ENCODE measurements at places on chromosomes 12 and 14.
A peak's percentile ranks its signal among the peaks of the same experiment; 100 is the strongest.

DNA sequence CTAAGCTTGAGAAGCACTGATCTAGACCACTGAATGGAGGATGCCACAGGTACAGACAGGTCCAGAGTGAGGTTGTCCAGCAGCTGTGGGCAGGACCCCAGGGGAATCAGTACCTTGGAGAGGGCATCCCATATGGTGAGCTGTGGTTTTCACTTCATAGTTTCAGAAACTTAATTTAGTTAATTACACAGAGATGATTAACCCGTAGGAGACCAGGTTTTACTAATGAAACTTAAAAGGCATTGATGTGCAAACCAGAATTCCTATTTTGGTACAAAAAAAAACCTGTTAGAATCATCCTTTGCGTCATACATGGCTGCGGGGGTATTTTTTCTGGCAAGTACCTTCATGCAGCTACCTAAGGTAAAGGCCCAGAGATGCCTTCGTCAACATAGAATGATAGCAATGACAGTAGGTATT is 159.3 kb downstream of the DACT1 start:
- DNase-seq: peak; percentile 28

DNA sequence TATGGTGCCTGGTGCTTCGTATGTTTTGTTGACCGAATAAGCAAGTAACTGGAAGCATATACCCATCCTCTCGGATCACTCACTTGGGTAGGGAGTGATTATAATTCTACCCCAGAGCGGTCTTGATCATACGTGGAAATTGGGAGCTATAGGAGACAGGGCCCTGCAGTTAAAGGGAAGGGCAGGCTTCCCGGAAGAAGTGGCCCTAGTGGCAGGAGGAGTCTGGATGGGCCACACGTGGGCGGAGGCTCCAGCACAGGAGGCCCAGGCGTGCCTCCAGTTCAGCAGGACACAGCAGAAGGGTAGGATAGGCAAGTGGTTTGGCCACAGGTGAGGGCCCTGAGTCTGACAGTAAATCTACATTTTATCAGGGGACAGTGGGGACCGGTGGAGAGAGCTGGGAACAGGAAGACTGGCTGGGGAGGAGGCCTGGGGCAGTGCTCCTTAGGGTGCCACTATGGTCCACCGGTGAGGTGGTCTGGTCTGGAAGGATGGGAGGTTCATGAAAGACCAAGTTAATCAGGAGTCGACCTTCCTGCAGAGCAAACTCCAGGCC is 23.5 kb upstream of the YY1 start:
- no peak for DNase-seq

DNA sequence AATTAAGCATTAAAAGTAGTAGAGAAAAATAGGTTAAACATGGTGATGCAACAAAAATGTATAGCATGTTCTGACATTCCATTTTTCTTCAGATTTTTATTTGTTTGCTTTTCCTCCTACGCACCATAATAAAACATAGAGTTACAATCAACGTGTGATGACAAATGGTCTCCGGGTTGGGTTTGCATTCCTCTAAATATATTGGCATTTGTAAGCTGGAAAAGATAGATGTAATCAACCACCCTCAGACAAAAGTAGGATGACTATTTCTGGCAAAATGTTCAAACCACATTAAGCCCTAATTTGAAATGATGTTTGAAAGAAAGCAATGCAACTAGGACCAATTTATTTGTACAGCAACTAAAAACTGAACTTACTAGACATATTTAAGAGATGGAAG is 58.4 kb downstream of the SLC25A21 start:
- no peak for DNase-seq

GRCh38 chr14:103879570-103880347 is 32.4 kb upstream of the PPP1R13B start:
- no peak for DNase-seq

GRCh38 chr14:51744372-51745130 is 92.8 kb downstream of the FRMD6 start:
- no peak for DNase-seq

DNA sequence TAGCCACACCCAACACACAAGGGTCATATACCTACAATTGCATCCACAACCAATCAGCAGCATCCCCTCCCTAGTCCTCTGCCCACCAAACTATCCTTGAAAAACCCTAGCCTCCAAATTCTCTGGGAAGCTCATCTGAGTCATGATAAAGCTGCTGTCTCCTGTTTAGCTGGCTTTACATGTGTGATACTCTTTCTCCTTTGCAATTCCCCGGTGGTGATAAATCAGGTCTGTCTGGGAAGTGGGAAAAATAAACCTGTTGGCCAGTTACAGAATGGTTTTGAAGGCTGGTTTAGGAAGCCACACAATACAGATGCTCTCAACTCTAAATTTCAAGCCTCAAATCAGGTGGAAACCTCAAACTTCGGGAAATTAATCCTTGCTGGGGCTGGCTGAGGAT is 41.9 kb downstream of the TMEM132D start:
- no peak for DNase-seq

DNA sequence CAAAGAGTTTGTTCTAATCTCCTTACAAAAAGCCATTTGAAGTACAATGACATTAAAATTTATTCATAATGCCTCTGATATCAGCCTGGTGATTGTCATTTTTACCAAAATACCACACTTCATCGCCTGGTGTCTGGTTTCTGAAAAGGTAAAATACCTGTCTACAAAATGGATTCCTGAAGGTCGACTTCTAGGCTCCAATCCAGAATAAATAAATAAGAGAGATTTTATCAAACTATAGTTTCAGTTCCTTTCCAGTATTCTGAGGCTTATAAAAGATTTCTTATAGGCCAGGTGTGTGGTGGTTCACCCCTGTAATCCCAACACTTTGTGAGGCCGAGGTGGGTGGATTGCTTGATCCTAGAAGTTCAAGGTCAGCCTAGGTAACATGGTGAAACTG is 340.7 kb downstream of the SLC16A7 start:
- DNase-seq: no peak

GRCh38 chr14:38042322-38042721 is 165.4 kb upstream of the SSTR1 start:
- no peak for DNase-seq

DNA sequence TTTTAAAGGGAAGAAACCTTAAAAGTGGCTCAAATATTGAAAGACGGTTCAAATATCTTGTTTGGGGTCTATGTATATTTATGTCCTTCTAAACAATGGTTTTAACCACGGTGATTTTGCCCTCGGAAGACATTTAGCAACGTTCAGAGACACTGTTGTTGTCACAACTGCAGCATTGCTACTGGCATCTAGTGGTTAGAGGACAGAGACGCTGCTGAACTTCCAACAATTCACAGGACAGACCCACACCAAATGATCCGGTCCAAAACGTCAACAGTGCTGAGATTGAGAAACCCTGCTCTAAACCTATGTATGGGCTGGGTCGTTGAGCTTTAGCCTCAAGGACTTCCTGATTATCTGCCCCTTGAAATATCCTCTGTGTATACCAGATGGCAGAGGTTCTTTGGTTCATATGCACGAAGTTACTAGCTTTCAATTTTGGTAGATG is 1.7 kb downstream of the ANGEL1 start:
- DNase-seq: peak; percentile 31

GRCh38 chr14:92264195-92264594 is 58.8 kb upstream of the SLC24A4 start:
- no peak for DNase-seq

GRCh38 chr12:124130691-124131591 is 157.9 kb downstream of the ZNF664 start:
- no peak for DNase-seq

DNA sequence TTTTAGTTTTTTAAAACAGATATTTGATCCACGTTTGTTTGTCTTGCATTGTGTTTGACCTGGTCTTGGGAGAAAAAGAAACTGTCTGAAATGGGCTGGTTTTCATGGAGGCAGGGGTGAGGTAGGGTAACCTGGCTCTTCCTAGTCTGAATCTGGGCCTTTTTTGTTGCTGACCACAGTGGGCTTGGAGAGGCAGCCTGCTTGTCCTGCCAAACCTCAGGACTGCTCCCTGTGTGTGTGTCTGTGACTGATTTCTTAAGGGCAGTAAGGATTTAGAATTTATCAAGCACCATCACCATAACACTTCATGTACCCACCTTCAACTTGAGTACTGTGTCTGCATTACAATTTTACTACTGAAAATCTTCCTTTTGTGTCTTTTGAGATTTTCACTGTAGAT is 28.5 kb downstream of the DAAM1 start:
- DNase-seq: no peak

DNA sequence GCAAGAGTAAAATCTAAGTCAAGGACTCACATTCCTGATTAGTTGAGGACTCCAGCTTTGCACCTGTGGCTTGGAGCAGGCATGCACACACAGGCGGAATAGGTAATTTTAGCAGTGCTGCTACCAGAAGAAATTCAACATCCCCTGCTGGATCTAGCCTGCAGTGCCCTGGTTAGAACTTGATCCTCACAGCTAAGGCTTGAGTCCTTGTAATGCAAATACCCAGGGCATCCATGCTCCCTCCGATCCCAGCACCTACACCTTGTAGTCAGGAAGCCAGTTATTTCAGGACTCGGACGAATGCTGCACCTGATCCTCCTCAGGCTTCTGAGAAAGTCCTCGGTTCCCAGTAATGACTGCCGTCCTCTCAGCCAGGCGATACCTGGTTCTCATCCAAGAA is 309.0 kb upstream of the AMIGO2 start:
- DNase-seq: no peak

DNA sequence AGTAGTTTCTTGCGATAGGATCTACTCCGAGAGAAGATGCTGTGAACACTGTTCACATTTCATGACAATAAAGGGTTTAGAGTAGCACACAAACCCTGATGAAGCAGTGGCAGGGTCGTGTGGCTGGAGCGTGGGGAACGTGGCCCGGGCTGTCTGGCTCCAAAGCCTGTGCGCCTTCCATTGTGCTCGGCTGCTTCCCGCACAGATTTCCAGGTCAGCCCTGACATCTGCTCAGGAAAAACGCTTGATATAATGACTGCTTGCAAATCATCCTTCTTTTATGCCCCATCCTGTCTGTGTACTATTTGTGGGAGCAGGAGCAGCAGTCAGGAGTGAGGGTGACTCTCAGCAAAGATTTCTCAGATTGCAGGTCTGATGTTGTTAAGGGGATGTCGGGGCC is 78.6 kb downstream of the EML1 start:
- DNase-seq: peak; percentile 55

DNA sequence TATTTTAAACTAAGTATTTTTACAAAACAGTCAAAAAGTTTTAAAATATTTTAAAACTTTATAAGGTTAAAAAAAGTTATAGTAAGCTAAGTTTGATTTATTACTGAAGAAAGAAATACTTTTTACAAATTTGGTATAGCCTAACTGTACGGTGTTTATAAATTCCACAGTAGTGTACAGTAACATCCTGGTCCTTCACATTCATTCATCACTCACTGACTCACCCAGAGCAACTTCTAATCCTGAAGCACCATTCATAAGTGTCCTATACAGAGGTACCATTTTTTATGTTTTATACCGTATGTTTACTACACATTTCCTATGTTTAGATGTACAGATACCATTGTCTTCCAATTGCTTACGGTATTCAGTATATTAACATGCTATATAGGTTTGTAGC is 170.0 kb downstream of the KLHL28 start:
- no peak for DNase-seq

GRCh38 chr12:108360487-108360886 is 21.4 kb upstream of the CMKLR1 start:
- no peak for DNase-seq

GRCh38 chr12:87015352-87015751 is 759.2 kb upstream of the MGAT4C start:
- no peak for DNase-seq

- no peak for DNase-seq
Observed at GRCh38 chr12:7123806-7124522, 4.7 kb downstream of the RBP5 start.

DNA sequence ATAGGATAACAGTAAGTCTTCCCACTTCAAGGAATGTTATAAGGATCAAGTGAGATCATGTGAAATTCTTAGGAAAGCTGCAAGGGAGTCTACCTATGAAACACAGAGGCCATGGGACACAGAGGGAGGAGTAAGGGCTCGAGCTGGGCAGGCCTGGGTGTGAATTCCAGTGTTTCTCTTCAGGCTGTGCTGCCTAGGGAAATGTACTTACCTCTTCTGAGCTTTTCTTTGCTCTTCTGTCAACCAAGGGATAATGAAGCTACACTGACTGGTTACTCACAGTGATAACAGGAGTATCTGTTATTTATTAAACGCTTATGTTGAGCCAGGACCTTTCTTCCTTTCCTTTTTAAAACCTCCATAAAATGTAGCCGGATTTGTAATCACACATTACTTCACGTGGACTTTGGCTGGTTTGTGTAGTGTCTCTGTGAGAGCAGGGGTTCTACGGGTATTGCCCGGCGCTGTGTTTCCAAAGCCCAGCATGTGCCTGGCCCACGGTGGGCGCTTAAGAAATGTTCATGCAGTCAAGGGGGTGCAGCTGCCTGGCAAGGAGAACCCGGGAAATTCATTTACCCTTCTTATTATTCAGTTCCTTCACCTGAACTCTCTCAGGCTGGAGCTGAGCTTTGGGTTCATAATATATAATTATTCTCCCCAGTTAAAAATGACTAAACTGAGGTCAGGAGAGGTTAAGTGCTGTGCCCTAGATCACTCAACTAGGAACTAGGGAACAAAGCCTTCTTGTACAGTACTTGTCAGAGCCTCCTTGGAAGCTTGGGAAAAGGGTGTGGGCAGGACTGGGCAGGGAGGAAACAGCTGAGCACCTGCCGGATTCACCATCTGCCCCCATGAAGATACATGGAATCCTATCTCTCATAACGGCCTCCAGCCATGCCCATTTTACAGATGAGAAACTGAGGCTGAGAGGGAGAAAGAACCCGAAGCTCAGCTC is 214.2 kb downstream of the CACNA1C start:
- DNase-seq: no peak

- no peak for DNase-seq
Observed at GRCh38 chr12:115203701-115204100, 519.7 kb upstream of the TBX3 start.

DNA sequence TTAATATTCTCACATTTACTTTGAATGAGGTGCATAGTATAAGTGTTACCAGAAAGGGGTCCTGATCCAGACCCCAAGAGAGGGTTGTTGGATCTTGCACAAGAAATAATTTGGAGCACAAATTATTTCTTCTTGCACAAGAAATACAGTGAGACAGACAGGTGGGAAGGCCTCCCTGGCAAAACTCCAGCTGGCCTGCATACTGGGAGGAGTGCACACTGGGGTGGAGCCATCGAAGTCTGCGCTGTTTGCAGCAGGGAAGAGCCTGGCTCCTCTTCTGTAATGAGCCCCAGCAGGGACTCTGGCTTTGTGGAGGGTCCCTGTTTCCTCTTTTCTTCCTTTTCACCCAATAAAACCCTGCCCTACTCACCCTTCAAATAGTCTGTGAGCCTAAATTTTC is 141.6 kb downstream of the GLT1D1 start:
- no peak for DNase-seq

- DNase-seq: no peak
Observed at GRCh38 chr12:48861111-48861510, 4.6 kb downstream of the RND1 start.

Data from neural progenitor cell (in vitro differentiated cells).